ENCODE measurements at places on chromosomes 16 and 17.

DNA sequence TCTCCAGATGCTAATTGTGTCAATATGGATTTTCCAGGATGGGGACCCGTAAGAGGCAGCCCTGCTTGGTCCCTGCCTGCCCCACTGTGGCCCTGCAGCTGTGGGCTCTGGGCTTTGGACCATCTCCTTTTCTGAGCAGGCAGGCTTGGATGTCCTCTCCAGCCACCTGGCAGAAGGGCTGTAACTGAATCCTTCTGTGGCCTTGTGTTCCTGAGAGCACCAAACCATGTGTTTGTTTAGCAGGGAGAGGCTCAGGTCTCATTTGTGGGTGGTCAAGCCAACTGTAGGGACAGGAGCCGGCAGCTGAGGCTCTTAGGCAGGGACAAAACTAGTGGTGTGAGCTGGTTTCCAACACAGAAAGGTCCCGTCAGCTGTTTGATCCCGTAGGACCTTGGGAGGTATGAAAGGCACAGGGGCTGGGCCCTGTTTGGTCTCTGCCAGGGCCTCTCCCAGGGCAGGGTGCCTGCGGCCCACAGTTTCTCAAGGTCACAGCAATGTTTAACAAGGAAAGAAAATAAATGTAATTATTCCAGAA, 18.5 kb downstream of the SEC14L5 start:
- no peak for DNase-seq

DNA sequence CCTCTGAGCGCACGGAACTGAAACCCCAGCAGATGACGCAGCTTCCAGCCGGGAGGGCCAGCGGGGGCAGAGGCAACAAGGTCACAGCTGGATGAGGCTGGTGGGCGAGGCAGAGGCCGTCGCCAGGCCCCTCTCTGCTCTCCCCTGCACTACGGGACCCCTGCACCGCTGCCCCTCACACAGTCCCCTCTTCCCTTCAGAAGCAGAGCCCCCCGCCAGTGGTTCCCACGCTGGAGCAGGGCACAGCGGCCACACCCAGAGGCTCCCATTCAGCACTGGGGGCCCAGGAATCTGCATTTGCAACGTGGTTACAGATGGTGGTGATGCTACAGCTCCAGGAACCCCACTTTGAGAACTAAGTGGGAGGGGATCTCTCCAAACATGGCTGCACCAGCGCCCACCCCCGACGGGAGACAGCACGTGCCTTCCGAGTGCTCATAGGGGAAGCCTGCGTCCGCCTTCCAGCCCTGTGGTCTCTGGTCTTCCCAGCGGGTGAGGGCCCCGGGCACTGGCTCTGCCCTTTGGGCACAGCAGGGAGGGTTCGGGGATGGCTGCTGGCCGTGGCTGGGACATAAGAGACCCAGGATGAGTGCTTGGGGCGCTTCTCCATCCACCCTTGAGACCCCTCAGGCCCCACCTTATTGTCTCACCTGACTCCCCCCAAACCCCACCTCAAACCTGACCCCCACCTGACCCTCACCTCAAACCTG, 4.7 kb upstream of the RAB40B start:
- no peak for DNase-seq

DNA sequence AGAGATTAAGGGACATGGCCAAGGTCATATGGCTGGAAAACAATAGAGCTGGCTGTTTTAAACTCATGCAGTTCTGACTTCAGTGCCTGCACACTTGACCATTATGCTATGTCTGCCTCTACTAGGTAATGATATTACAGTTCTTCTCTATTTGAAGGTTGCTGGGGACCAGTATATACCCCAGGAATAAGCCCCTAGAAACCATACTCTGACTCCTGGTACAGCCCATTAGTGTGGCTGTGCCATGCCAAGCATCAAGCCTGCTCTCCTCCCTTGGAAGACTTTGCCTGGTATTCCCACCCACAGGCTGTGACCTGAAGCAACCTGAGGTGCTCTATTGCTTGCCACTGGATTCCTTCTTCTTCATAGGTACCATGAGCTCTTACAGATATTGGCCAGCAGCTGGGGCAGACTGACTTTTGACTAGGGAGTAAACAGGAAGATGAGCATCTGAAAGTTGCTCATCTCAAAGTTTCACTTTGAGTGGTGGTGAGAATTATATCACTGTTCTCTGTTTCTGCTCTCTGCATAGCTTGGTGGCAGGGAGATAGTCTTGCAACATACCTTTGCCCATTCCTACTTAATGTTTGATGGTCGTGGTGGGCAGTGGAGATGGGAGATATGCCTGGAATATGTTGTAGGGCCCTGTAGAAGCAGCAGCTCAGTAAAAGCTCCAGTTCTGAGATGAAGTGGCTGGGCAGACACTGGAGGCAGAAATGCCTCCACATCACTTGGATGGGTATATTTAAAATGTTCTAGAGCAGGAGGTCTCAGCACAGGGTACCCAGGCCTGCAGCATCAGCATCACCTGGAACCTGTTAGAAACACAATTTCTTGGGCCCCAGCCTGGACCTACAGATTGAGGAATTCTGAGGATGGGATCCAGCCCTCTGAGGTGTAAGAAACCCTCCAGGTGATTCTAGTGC, 274.7 kb downstream of the HS3ST4 start:
- no peak for DNase-seq

DNA sequence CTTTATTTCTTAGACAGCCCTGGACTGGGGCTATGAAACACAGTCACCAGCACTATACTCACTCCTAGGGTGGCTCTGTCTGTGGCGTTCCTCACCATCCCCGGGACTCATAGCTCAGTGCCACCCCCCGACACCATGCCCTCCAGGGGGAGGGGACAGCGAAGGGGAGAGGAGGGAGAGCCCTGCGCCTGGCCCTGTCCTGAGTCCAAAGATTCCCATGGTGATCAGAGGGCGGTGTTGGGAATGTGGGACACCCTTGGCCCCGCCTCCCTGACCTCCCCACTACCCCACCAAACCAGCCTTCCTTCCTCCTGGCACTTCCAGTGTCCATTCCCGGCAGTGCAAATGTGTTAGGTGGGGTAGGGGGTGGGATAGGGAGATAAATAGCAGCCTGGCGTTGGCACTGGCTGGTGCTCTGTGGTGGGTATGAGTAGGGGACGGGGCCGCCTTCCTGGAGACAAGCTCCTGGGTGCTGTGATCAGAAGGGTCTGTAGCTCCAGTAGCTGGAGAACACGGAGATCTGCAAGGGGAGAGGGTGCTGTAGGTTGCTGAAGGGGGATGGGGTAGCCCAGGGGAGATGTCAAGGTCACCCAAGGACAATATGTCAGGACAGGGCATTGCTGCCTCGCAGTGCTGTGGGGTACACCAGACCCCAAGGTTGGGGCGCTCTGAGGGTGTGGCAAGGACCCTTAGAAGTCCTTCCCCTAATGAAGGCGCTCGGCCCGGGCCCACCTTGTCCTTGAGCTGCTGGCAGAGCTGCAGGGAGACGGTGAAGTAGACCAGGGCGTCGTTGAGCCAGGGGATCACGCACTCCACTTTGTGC, 2.0 kb downstream of the SMIM22 start:
- no peak for DNase-seq

GRCh38 chr16:55703003-55704001, 47.5 kb downstream of the SLC6A2 start:
- DNase-seq = peak; percentile 56
